ENCODE measurements at places on chromosomes 3 and 15. TPM values are rescaled to one million over a fixed set of nuclear protein-coding genes. Genes with fewer than 3 reads are reported as not detected.

DNA sequence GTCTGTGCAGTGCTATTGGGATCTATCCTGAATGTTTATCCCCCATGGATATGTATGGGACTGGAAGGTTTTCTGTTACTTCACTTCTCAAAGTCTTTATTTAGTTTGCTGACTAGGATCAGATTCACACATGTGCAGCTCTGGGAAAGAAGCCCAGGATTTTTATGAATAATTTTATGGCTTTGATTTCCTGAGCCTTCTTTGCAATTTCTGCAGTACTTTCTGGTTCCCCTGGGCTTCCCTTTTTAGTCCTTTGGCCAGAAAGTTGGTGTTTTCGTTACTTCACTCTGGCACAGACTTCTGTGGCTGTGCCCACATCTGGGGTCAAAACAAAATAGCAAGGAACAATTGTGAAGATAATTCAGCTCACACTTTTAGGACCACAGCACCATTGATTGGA lies 721.0 kb downstream of the OTOL1 start:
- no peaks in the 10 kb centered on the region for H3K4me1 ChIP-seq
- no peaks in the 10 kb centered on the region for H3K36me3 ChIP-seq
- H3K4me3 ChIP-seq: no peak overlapping the region

DNA sequence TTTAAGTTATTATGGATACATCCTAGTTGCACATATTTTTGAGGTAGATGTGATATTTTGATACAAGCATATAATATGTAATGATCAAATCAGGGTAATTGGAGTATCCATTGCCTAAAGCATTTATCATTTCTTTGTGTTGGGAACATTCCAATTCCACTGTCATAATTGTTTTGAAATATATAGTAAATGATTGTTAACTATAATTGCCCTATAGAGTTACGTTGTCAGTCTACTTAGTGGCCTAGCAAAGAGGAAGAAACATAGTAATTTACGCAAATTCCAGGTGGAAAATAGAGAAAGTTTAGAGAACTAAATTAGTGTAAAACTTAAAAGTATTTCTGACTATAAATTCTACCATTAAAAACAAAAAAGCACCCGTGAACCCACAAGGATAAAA lies 24.9 kb downstream of the NXPE3 start:
- peaks cover 14% of the 10 kb centered on the region for H3K36me3 ChIP-seq
- no peak overlapping the region for H3K27ac ChIP-seq
- no peaks in the 10 kb centered on the region for H3K27me3 ChIP-seq
- DNase-seq: no peak
- no peak overlapping the region for H3K4me3 ChIP-seq

Gene AKAP13
- total RNA-seq: 114 TPM

GRCh38 chr3:95905182-95905581 lies 909.2 kb upstream of the EPHA6 start:
- DNase-seq: no peak
- no peak overlapping the region for H3K4me3 ChIP-seq
- no peaks in the 10 kb centered on the region for H3K4me1 ChIP-seq
- H3K27me3 ChIP-seq: no peaks in the 10 kb centered on the region

DNA sequence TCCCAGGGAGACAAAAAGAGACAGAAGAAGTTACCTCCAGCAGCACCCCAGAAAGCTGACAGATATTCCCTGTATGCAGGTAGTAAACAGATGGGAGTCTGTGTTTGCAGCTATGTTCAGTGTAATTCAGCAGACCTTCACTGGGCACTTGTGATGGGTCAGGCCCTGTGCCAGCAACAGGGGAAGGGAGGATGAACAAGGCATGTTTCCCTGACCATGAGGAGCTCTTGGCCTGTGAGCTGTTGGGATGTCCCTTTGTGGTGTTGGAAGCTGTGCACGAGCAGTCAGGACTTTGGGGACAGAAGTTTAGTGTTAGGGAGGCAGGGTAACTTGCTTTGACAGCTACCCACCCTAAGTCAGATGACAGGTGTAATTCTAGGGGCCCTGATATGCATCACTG lies 106.0 kb upstream of the TRIM42 start:
- no peaks in the 10 kb centered on the region for H3K27me3 ChIP-seq
- peaks cover 12% of the 10 kb centered on the region for H3K4me1 ChIP-seq
- H3K27ac ChIP-seq: no peak overlapping the region
- no peak for DNase-seq

DNA sequence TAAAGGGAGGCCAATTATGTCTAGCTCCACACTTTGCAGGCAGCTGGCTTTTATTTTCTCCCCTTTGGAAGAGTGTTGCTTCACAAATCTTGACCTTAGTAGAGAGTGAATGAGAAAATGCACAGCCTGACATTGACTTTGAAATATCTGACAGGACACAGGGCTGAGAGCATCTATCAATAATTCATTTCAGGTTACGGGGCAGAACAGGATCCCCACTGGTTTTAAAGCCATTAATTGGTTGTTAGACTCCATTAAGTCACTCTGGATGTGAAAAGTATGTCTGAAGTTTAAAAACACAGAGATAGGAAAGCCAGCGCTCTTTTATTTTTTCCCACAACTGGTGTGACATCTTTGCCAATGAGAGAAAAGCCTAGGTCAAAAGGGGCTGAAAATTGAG lies 251.9 kb upstream of the TMC3 start:
- H3K4me1 ChIP-seq: no peaks in the 10 kb centered on the region
- no peak for DNase-seq
- H3K4me3 ChIP-seq: no peak overlapping the region
- H3K27me3 ChIP-seq: no peaks in the 10 kb centered on the region
- no peak overlapping the region for H3K27ac ChIP-seq
- no peaks in the 10 kb centered on the region for H3K36me3 ChIP-seq

GRCh38 chr3:100941041-100941440 lies 52.2 kb downstream of the ABI3BP start:
- no peak overlapping the region for H3K27ac ChIP-seq
- H3K27me3 ChIP-seq: no peaks in the 10 kb centered on the region
- H3K4me3 ChIP-seq: no peak overlapping the region
- no peaks in the 10 kb centered on the region for H3K4me1 ChIP-seq

DNA sequence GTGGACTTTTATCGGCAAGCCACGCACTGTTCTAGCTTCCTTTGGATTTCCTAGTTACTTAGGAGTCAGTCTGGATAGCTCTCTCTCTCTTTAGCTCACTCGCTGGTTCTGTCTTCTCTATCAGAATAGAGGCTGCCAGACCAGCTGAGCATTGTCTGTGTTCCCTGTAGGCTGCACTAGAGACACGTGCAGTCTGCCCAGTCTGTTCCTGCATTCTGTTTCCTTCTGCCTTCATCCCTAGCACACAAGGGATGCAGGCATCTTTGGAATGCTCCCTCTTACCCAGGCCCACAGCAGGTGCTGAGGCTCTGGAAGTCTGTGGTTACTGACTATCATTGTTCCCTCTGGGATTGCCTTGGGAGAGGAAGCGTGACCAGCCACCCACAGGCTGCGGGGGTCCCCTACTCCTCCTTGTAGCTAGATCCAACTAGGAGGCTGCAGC lies 322.8 kb downstream of the ZNF621 start:
- H3K36me3 ChIP-seq: no peaks in the 10 kb centered on the region
- no peak for DNase-seq
- no peaks in the 10 kb centered on the region for H3K27me3 ChIP-seq

Gene SH3GL3
- total RNA-seq: 46.6 TPM

DNA sequence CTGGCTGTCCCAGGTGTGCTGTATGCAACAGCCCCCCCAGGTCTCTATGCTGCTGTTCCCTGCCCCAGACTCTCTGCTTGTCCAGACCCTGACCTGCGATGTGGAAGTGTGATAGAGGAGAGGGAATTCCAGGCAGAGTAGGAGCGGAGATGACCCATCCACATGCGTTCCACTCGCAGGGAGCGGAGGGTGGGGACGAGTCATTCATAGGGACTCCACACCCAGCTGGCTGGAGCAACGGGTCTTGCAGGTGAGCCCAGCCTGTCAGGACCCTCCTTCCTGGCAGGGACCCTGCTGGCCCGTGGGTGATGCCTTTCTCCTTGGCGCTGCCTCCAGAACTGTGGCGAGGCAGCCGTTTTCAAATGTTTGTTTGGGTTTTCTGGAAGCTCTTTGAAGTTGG lies 58.8 kb downstream of the CEMIP start:
- H3K4me1 ChIP-seq: peaks cover 30% of the 10 kb centered on the region
- no peak overlapping the region for H3K27ac ChIP-seq
- no peak for DNase-seq
- peaks cover 2% of the 10 kb centered on the region for H3K36me3 ChIP-seq
- H3K27me3 ChIP-seq: no peaks in the 10 kb centered on the region

DNA sequence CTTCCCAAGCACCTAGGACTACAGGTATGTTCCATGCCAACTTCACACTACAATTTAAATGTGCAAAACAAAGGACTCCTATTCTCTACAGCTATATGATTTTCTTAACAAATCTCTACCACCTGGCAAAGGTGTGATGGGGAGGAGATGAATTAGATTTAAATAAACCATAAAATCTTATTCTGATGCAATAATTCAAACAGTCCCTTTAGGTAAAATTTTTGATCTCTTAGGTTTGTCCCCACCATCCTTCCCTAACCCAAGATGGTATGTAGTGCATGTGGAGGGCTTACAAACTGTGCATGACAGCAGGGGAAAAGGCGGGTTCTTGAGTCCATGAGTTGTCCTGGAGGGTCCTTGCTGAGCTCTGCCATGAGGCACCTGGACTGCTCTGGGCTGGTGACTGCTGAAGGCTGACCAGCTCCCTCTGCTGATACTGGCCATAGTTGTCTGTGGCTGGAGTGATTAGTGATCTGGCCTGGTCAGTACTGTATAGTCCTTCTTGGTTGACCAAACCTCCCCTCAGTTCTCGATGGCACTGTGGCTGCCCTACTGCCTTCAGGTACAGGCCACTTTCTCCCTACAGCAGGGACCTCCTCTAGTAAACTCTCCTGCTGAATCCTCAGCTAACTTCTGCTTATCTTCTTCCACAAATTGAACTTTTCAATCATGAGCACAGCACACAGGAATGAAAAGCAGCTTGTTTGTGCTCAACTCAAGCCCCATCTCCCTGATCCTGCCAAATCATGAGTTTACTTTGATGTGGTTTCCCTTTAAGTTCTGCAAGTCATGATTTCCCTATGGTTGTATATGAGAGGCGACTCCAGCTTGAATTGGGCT lies 30.1 kb downstream of the CFAP161 start:
- no peaks in the 10 kb centered on the region for H3K27me3 ChIP-seq
- H3K27ac ChIP-seq: no peak overlapping the region
- no peak for DNase-seq

DNA sequence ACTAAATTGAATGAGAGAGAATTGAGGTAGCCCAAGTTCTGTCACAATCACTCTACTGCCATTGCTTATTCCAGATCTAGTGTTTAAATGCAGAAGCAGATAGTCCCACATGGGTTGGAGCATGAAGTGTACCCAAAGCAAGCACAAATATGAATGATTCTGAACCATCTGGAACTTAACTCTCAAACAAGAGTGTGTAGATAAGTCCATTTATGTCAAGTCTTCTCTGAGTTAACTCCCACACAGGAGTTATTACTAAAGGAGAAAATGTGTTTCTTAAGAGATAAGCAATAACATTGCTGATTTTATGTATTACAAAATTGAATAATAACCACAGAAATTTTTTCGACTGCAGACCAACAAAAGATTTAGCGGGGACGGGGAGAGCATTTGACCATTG lies 33.6 kb downstream of the PAQR9 start:
- no peak for DNase-seq
- no peaks in the 10 kb centered on the region for H3K4me1 ChIP-seq
- H3K27me3 ChIP-seq: no peaks in the 10 kb centered on the region

DNA sequence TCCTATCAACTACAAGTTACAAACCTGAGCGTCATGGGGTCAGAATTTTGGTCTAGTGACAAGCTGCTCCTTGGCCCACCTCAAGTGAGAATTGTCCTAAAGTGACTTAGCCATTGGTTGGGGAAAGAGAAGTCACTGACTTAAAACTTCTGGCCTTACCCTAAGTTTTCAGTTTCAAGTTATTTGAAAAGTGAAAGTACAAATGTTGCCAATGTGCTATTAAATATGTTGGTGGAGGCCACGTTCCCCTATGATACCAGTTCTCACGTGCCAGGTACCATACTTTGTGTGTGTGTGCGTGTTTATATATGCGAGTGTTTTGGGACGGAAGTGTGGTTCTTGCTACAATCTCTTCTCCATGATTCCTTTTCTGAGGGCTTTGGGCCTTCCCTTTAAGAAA lies 22.6 kb upstream of the RASGRP1 start:
- no peak overlapping the region for H3K27ac ChIP-seq
- no peaks in the 10 kb centered on the region for H3K36me3 ChIP-seq
- no peaks in the 10 kb centered on the region for H3K27me3 ChIP-seq
- no peak for DNase-seq
- H3K4me1 ChIP-seq: no peaks in the 10 kb centered on the region

DNA sequence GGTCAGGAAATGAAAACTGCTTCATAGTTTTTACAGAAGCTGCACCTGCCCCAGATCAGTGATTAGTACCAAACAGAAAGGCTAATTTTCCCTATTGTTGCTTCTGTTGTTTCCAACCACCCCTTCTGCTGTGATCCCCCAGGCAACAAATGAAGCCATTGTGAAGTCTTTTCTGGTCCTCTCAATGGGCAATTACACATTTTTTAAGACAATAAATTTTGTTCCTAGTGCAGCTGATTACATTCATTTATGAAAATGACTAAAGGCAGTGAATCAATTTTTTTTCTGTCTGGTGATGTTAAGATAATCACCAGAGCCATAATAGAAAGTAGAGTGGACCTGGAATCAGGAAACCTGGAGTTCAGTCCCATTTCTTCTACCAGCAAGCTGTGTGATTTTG lies 32.7 kb downstream of the GLDN start:
- no peaks in the 10 kb centered on the region for H3K36me3 ChIP-seq
- H3K4me3 ChIP-seq: no peak overlapping the region
- H3K27me3 ChIP-seq: no peaks in the 10 kb centered on the region

DNA sequence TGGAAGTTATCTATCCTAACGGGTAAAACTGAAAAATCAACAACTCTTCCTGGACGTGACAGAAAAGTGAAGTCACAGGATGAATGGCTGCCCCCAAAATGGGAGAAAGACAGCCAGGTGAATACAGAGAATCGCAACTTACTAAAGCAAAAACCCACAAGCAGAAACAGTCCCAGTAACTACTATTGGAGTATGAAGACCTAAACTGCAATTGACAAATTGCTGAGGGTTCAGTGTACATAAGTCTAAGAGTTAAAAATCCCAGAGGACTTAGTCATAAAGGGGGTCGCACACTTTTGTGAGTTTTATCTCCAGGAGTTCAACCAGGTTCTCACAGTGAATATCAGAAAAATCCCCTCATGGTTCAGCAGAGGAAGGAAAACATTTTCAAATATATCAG lies 56.8 kb upstream of the IMPG2 start:
- H3K4me1 ChIP-seq: no peaks in the 10 kb centered on the region
- no peaks in the 10 kb centered on the region for H3K27me3 ChIP-seq
- H3K36me3 ChIP-seq: no peaks in the 10 kb centered on the region
- no peak overlapping the region for H3K27ac ChIP-seq
- H3K4me3 ChIP-seq: no peak overlapping the region
